Activated CD4-positive, alpha-beta T cell treated with anti-CD3 and anti-CD28 coated beads, Interleukin-2, amount 10 ng/mL, durations not matched to agents 24 days and 14 days (primary cell): ENCODE measurements at places on chromosomes 12 and 14. TPM values are rescaled to one million over a fixed set of nuclear protein-coding genes. Genes with fewer than 3 reads are reported as not detected.

- no peak for DNase-seq
Measured at GRCh38 chr14:102503641-102504327, 5.8 kb downstream of the ANKRD9 start.

Gene TEAD4
- 14.2 and 18.8 TPM in 2 replicates for total RNA-seq

Gene APAF1
- total RNA-seq, result 19.9 and 20.7 TPM in 2 replicates

GRCh38 chr12:101592921-101593320 lies 1.9 kb upstream of the MYBPC1 start:
- no peak overlapping the region for H3K4me3 ChIP-seq
- DNase-seq, result peak; percentile 5
- no peak overlapping the region for H3K27ac ChIP-seq
- H3K4me1 ChIP-seq, result no peaks in the 10 kb centered on the region
- H3K27me3 ChIP-seq, result peaks cover 2% of the 10 kb centered on the region

Gene CAPZA3
- total RNA-seq, result not detected in 2 replicates

Gene RIPK3
- 12.0 and 13.9 TPM in 2 replicates for total RNA-seq

DNA sequence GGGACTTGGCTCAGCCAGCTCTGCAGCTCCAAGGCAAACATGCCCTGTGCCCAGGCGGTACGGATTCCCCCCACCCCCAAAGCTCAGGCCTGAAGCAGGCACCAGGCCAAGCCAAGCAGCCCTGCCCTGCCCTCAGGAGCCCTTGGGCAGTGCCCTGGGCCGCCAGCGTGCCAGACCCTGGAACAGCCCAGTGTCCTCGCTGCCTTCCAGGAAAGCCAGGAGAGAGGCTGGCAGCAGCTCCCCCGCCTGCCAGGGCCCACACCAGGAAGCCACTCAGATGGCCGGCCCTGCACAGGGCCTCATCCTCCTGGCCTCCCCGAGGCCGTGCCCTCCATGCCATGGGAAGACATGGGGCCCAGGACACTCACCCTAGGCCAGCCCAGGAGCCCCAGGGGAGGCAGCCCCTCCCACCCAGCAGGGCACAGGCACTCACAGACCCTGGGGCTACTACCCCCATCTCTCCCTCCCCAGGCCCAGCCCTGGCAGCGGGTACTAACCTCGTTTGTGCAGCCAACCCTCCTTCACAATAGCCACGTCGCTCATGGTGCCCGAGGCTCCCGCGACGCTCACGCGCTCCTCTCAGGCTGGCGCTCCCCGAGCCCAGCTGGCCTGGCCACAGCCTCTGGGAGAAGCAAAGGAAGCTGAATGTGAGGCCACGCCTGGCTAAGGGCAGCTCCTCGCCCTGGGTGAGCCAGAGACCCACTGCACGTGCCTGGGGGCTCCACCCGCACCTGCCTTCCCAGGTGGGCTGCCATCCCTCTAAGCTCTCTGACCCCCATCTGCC lies 3.3 kb downstream of the AKT1 start:
- peaks cover 28% of the 10 kb centered on the region for H3K4me1 ChIP-seq
- no peak for DNase-seq
- no peak overlapping the region for H3K27ac ChIP-seq
- H3K36me3 ChIP-seq, result peaks cover 23% of the 10 kb centered on the region

DNA sequence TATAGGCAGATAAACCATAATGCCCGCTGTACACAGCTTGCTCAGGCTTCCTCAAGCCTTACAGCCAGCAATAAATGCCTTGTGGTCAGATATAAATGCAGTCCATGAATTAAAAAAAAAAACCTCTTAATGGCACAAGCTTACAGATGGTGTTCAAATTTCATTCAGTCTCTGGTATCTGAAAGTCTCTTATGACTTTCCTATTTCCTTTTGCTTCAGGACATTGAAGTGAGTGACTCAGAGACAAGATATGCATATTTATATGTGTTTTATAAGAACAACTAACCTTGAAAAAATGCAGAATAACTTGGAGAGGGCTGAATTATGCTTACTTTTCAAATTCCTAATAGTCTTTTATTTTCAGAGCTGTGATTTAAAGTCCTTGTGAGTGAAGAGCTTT lies 426.9 kb upstream of the MIS18BP1 start:
- no peak for DNase-seq
- no peaks in the 10 kb centered on the region for H3K36me3 ChIP-seq
- no peak overlapping the region for H3K27ac ChIP-seq
- H3K4me3 ChIP-seq, result no peak overlapping the region

DNA sequence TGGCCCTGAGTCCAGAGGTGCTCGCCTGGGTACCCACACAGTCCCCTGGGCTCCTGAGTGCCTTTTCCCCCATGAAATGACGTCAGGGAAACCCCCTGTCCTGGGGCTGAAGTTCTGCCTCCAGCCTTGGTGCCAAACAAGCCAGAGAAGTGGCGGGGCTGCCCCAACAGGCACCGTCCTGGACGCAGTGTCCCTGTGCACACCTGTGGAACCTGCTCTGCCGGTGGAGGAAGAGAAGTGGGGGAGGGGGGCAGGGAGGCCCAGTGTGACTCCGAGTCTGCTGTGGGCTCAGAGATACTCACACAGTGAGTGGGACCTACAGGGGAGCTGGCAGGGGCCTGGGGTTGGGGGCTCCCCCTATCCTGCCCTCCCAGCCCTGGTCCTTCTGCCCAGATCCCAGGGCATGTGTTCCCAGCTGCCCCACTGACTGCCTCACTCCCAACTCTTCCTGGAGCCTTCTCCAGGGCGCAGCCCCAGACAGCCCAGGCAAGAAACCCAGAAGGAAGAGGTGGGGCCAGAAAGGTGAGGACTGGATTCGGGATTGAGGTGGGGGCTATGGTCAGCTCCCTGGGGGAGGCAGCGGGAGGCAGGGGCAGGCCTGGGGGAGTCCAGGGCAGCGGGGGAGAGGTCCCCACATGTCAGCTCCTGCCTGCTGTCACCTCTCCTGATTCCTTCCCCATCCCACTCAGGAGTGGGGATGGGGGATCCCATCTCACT lies 24.7 kb downstream of the CCDC85C start:
- no peak overlapping the region for H3K4me3 ChIP-seq
- H3K27me3 ChIP-seq, result no peaks in the 10 kb centered on the region
- H3K36me3 ChIP-seq, result no peaks in the 10 kb centered on the region
- DNase-seq, result no peak

- no peak overlapping the region for H3K27ac ChIP-seq
- no peaks in the 10 kb centered on the region for H3K36me3 ChIP-seq
- no peak overlapping the region for H3K4me3 ChIP-seq
- DNase-seq, result no peak
- peaks cover 3% of the 10 kb centered on the region for H3K4me1 ChIP-seq
- H3K27me3 ChIP-seq, result peaks cover 6% of the 10 kb centered on the region
Measured at GRCh38 chr12:93229494-93230325, 148.0 kb upstream of the NUDT4 start.

Gene TAS2R8
- total RNA-seq, result not detected in 2 replicates

DNA sequence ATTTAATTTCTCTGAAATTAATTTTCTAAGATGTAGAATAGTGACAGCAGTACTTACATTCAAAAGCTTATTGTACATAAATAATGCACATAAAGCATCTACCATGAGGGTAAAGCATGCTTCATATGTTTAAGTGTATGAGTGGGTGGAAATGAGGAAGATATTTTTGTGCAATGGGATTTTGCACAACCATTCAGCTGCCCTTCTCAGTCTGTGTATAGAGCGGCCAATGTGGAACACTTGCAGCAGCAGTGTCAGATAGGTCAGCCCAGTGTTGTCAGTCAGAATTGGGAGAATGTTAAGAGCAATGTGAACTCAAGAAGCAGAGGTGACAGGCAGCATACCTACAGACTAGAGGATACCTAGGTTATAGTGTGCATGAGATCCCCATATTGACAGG lies 72.5 kb upstream of the ATP2B1 start:
- DNase-seq, result no peak
- no peak overlapping the region for H3K4me3 ChIP-seq
- H3K4me1 ChIP-seq, result no peaks in the 10 kb centered on the region
- no peak overlapping the region for H3K27ac ChIP-seq
- peaks cover 2% of the 10 kb centered on the region for H3K36me3 ChIP-seq

GRCh38 chr12:75913502-75914351 lies 117.8 kb downstream of the PHLDA1 start:
- peaks cover 3% of the 10 kb centered on the region for H3K27me3 ChIP-seq
- H3K4me1 ChIP-seq, result peaks cover 25% of the 10 kb centered on the region
- peak; percentile 63 for DNase-seq
- no peak overlapping the region for H3K4me3 ChIP-seq
- H3K36me3 ChIP-seq, result no peaks in the 10 kb centered on the region

DNA sequence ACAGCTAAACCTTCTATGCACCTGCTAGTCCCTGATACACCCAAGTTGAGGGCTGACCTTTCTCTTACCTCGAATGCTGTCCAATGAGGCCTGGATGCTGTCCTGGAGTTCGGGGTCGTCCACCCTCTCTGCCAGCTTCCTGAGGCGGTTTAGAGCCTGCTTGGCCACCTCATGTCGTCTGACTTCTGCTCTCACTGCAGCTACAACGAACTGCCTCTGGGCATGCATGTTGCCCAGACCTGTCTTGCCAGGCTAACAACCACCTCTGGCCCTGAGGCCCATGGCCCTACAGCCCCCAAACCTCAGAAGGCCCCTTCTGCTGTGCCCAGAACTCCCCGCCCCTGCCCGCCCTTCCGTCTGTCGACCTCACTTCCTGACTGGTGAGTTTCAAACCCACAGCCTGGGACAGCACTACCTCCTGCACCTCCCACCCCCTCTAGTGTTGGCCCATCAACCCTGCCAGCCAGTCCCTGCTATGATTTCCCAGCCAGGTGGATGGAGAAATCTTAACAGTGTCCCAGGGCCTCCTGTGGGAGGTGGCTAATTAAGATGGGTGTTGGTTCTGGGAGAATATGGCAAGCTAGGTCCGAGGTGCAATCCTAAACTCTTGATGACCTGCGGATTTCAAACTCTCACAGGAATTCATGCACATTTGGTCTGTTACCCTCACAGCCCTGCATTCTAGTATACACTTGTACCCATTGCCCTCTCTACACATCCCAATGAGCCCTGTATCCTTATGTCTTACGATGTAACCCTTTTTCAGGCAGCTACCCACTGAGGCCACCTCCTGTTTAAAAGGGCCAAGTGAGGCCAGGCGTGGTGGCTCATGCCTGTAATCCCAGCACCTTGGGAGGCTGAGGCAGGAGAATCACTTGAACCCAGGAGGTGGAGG lies 2.7 kb upstream of the TSPAN31 start:
- H3K27me3 ChIP-seq, result no peaks in the 10 kb centered on the region
- DNase-seq, result peak; percentile 93
- peak overlapping the region; percentile 90 for H3K4me3 ChIP-seq
- H3K27ac ChIP-seq, result peak overlapping the region; percentile 87

DNA sequence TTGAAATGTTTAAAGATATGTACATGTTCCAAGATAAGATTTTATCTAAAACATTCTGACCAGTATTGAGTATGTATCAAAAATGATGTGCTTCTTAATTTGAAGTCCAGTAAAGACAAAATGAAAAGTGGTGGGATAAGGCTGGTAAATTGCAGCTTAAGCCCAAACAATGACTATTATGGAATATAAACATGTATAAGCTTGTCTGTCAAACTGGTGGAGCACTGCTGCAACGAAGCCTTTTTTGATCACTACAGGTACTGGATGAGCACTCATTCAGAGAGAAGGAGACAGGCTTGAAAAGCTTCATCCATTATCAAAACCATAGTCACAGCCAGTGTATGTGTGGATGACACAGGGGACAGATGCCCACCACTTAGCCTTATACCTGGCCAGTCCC lies 138.4 kb downstream of the ATP23 start:
- no peak overlapping the region for H3K27ac ChIP-seq
- no peaks in the 10 kb centered on the region for H3K4me1 ChIP-seq
- H3K36me3 ChIP-seq, result no peaks in the 10 kb centered on the region
- H3K4me3 ChIP-seq, result no peak overlapping the region
- H3K27me3 ChIP-seq, result peaks cover 2% of the 10 kb centered on the region

Gene ATP2A2
- total RNA-seq, result 219 and 222 TPM in 2 replicates

Gene MAP1LC3B2
- total RNA-seq, result 0.68 TPM in 1 of 2 replicates, not detected in the other

DNA sequence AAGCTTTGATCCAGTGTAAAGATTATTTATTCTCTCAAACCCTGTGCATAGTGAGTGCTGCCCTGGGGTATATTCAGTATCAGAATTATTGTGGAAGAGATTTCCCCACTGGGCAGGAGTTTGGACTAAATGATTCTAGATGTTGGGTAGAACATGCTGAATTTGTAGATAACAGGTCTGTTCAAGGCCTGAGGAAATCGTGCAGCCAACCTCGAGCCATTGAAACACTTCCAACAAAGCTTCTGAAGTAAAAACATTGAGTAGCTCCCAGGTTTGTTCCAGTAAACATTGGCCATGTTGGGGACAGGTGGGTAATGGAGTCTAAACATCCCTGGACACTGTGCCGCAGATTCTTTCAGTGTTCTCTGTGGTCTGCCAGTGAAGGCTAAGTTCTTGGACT lies 87.5 kb downstream of the LLPH start:
- H3K27ac ChIP-seq, result no peak overlapping the region
- H3K36me3 ChIP-seq, result no peaks in the 10 kb centered on the region
- no peak for DNase-seq
- no peaks in the 10 kb centered on the region for H3K4me1 ChIP-seq
- peaks cover 3% of the 10 kb centered on the region for H3K27me3 ChIP-seq
- H3K4me3 ChIP-seq, result no peak overlapping the region

GRCh38 chr12:124208489-124208888 lies 86.4 kb upstream of the RFLNA start:
- H3K36me3 ChIP-seq, result no peaks in the 10 kb centered on the region
- peaks cover 3% of the 10 kb centered on the region for H3K27me3 ChIP-seq
- DNase-seq, result no peak
- H3K4me1 ChIP-seq, result no peaks in the 10 kb centered on the region

Gene GARIN6
- total RNA-seq, result not detected in 2 replicates

Gene SLC39A9
- total RNA-seq, result 49.5 and 53.4 TPM in 2 replicates

DNA sequence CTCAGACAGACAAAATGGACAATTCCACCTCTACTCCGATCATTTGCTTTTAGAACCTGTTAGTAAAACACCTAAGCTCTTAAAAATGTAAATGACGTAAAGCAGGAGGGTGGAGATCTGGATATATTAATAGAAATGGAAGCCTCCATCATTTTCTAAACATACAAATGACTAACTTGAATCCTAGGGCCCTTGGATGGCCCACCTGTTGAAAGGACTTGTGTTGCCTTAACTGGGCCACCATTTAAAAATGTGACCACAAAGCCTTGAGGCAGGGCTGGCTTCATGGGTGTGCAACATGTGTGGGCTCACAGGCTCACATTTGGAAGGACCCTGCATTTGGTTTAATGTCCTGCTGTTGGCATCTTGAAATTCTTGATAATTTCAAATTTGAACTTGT lies 131.5 kb upstream of the PRMT8 start:
- no peaks in the 10 kb centered on the region for H3K4me1 ChIP-seq
- peaks cover 11% of the 10 kb centered on the region for H3K27me3 ChIP-seq
- H3K36me3 ChIP-seq, result no peaks in the 10 kb centered on the region
- DNase-seq, result no peak
- H3K27ac ChIP-seq, result no peak overlapping the region

DNA sequence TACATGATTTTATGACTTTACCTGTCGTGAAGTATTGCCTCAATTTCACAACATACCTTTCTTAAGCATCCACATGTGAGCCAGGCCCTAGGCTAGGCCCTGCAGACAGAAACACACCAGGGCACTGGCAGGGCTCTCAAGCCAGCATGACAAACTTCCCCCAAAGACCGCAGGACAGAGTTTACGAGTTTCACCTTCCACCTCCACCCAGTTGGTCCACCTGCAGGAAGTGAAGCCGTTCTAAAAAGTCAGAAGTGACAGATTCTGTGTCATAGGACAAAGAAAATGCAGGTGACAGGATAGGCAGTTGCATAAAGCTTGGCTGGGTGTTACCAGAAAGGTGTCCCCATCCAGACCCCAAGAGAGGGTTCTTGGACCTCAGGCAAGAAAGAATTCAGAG lies 382.3 kb downstream of the PCNX1 start:
- H3K4me1 ChIP-seq, result peaks cover 15% of the 10 kb centered on the region
- H3K4me3 ChIP-seq, result peak overlapping the region; percentile 58
- peaks cover 3% of the 10 kb centered on the region for H3K36me3 ChIP-seq
- H3K27me3 ChIP-seq, result peaks cover 2% of the 10 kb centered on the region
- peak overlapping the region; percentile 70 for H3K27ac ChIP-seq
- DNase-seq, result peak; percentile 58
